ENCODE measurements at places on chromosomes 1 and 21.

DNA sequence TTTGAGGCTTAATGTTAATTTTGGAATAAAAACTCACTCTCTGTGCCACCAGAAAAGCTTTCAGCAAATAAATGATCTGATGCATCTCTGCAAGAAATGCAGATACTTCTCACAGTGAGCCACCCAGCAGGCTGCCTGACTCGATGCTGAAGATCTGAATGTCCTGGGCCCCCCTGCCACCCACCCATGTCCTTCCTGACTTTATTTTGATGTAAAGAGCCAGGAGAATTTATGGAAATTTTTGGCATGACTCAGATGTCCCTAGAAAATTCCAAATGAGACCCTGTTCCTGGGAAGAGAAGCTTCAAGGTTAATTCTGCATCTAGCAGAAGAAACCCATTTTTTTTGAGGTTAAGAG, 62.8 kb upstream of the COA6 start:
- no peak for DNase-seq

- no peak for DNase-seq
Measured at GRCh38 chr1:167289966-167290365, 69.3 kb downstream of the POU2F1 start.

- DNase-seq = no peak
Measured at GRCh38 chr21:33051925-33052324, 18.0 kb upstream of the OLIG1 start.

GRCh38 chr1:203381151-203381751, 30.3 kb upstream of the FMOD start:
- DNase-seq = no peak

DNA sequence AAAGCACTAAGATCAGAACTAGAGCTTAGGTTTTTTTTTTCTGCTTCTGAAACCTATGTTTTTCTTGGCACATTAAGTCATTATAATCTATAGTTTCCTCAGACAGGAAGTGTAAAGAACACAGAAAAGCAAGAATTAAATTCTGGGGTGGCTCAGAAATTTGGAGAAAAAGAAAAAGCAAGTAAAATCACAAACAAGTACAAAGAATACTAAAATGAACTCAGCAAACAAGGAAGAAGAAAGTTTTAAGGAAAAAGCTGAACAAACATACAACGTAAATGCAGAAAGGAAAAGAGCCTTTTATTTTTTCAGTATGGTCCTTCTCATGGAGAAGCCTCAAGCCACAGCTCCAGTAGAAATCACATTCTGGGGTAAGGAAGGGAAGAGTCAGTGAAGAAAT, 8.6 kb upstream of the CNN3 start:
- DNase-seq = no peak

- no peak for DNase-seq
Measured at GRCh38 chr1:147721716-147722115, 38.7 kb downstream of the GJA5 start.

DNA sequence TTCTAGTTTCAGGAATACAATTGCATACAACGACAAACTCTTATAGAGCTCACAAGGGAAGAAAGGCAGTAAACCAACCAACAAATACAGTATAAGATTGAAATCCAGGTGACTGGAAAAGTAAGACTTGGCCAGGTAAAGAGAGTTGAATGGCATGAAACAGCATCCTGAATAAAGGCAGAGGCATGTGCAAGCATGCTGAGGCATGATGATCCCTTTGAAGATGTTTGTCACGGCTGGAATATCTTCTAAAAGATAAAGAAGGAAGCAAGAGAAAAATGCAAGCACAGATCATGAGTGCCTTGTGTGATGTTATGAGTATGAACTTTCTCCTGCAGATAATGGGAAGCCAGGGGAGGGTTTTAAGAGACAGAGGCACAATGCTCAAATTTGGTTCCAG, 83.3 kb upstream of the SPATA6 start:
- DNase-seq = no peak

DNA sequence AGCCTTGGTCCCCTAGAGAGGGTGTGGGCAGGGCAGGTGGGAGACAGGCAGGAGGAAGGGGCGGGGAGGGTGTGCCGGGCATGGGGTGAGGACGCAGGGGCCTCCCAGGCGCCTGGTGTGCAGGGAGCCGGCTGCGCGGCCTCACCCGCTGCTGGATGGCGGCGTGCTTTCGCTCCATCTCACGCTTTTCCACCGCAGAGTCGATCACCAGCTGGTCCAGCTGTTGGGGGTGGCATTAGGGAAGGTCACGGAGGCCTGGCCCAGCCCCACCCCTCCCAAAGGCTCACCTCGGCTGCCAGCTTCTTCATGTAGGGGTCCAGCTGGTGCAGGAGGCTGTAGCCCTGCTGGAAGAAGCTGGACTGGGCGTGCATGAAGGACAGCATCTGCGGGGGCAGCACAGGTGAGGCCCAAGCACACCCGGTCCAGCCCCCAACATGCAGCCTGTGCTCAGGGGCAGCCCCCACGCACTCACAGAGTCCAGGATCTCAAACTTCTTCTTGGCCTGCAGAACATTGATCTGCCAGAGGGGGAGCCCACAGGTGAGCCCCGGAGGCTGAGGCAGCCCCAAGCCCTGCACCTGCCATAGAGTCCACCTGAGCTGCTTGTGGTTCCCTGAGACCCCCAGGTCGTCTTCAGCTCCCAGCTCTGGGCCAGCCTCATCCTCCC, 7.9 kb downstream of the ACAP3 start:
- peak; percentile 15 for DNase-seq

DNA sequence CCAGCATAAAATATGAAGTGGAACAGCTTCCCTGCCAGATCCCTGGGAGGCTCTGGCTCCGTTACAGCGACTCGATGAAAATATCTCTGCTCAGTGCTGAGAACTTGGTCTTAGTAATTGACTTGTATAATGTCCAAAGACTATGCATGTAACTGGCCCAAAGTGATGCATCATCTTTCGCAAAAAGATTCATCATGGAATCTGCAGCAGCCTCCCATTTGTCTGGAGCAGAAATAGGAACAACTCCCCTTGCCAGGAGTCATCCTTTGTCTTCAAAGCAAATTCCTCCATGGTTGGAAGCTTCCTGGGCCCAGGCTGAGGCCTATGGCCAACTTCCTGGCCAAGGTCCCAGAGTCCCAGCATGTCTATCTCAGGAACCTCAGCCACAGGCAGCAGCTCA, 16.9 kb upstream of the SLC6A17 start:
- no peak for DNase-seq

GRCh38 chr1:68791800-68792199, 294.9 kb upstream of the DEPDC1 start:
- no peak for DNase-seq

DNA sequence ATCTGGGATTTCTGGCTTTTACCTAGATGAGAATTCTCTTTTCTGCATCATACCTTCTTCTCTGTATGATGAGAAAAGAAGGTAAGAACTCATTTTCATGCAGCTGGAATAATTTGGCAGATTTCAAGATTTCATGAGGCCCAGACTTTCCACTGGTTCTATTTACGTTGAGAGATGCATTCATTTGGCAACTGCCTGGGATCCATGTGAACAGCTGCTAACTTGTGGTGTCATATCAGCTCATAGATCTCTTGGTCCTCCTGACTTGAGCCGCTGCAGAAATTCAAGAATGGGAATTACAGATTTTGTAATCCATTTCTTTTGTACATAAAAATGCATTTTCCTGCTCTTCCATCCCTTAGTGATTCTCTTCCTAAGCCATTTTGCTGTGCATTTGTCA, 17.1 kb upstream of the C1orf87 start:
- no peak for DNase-seq

GRCh38 chr1:172766462-172766861, 107.6 kb downstream of the FASLG start:
- no peak for DNase-seq

DNA sequence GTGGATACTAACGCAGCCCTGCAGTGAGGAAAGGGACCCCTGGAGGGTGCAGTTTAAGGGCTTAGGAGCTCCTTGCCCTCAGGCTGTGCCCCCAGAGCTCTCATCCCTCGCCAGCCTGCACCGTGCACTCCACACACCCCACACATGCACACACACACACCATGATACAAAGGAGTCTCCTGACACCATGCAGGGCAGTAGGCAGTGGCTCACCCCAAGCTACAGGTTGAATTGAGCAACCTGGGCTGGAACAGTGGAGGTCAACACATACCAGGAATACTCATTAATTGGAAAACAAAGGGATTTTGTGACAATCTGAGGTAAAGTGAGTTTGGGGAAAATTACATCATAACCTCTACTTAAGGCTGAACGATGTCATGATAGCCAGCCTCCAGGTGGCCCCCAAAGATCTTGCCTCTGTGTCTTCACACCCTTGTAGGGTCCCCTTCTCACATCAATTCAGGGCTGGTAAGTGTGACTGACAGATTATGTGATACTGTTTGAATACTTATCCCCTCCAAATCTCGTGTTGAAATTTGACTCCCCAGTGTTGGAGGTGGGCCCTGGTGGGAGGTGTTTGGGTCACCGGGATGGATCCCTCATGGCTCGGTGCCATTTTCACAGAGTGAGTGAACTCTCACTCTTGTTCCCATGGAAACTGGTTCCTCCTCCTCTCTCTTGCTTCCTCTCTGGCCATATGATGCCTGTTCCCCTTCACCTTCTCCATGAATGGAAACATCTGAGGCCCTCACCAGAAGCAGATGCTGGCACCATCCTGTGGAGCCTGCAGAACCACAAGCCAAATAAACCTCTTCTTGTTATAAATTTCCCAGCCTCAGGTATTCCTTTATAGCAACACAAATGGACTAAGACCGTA, 111.0 kb upstream of the RAB4A start:
- no peak for DNase-seq

- peak; percentile 86 for DNase-seq
Measured at GRCh38 chr1:37811027-37811655, 3.1 kb upstream of the YRDC start.

- DNase-seq = no peak
Measured at GRCh38 chr21:23601549-23601948, 2005.7 kb downstream of the MRPL39 start.

GRCh38 chr1:98045767-98046641, 125.2 kb upstream of the DPYD start:
- DNase-seq = no peak

DNA sequence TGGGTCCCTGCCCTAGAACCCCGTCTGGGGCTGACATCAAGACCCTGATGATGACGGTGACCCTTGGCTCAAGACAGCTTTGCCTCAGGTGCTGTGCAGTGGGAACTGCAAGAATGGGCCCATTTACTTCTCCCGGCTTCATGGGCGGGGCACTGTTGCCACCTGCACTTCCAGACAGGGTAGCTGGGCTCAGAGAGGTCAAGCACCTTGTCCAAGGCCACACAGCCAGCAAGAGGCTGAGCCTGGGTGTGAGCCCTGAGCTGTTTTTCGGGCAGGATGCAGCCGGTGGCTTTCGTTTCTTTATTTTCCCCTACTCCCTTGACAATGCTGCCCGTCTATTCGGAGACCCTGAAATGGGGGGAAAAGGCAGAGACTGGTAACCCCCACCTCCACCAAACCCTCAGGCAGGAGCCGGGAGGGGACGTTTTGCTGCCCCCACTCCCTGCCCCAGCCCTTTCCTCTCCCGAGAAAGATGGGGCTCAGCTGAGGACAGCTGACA, 91.7 kb downstream of the PRDM16 start:
- DNase-seq = no peak

GRCh38 chr1:101653482-101653946, 343.2 kb downstream of the OLFM3 start:
- no peak for DNase-seq

DNA sequence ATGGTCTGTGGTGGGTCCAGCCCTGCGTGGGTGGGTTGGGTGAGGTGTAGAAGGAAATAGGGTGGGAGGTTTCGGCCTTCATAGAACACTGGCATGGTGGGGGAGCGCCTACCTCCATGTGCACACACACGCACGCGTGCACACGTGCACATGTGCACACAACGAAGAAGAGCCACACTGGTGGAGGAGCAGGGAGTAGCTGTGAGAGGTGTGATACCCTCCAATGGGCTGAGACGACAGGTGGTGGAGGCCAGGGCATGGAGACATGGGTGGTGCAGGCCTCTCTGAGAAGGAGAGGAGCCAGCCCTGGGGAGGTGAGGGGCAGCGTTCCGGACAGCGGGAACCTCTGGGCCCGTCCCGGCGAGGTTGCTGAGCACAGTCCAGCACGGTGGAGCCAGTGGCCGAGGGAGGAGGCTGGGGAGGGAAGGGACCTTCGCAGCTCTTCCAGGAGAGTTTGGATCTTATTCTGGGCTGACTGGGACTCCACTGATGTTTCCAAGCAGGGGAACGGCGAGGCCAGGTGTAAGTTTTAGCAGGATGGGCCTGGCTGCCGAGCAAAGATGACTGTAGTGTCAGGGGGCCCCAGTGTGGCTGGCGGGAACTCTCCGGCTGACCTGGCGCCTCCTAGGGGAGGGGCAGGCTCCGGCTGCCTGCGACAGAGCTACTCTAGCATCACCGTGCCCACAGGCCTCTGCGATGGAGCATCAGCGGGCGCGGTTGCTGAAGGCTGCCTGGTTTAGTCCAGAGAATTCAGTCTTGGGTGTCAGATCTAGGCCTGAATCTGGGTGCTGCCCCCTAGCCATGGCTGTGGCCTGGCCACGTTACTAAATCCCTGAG, 107.2 kb downstream of the ARHGEF10L start:
- no peak for DNase-seq

DNA sequence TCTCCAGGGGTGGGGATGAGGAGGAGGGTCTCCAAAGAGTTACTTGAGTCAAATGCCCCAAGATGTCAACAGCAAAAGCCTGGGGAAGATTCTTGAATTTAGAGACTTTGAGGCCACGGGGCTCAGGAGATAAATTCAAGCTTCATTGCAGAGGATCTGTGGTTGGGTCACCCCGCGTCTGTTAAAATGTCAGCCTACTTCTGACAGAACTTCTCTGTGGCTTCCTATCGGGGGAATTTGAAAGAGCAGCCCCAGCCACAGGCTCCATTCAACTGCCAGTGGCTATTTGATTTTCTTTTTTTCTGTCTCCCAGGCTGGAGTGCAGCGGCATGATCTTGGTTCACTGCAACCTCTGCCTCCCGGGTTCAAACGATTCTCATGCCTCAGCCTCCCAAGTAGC, 62.5 kb upstream of the EFHD2 start:
- DNase-seq = no peak

DNA sequence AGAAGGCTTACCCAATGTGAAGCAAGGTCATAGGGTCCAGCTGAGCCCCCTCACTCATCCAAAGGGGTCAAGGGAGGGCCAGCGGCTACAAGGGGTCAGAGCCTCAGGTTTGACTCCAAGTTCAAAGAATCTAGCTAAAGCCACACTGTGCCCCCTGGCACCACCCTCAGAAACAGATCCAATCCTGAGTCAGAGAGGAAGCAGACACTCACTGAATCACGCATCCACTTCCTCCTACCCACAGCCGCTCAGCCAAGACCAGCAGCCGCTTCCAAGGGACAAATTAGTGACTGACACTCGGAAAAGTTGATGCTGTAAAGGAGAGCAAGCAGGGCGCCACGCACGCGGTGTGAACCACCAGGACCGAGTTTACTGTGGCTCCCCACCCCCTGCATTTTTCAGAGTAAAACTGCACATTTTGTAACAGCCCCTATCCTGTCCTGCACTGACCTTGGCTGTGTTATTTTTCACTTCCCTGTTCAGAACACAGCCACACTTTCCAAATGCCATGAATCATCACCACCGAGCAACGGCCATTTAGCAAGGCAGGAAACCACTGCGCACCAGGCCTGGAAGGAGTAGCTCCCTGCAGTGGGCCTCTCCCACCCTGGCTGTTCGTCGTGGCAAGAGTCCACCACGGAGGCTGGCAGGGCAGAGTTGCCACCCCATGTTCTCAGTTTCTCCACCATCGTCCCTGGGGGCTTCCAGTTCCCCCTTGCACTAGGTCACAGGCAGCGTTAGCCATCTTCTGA, 147.8 kb downstream of the TOMM20 start:
- peak; percentile 71 for DNase-seq

- peak; percentile 64 for DNase-seq
Measured at GRCh38 chr1:21669258-21670058, at the start of gene RAP1GAP. TSS of gene RAP1GAP (minus strand) at chr1:21669357. CDS start at chr1:21620032, 49,325 bp downstream.
